NCI-H1417 treated with DMSO at 0.1 percent for 48 hours (cell line): ENCODE measurements at places on chromosomes 5 and 9.

GRCh38 chr5:140181525-140181924 is 6.5 kb downstream of the CYSTM1 start:
- DNase-seq: no peak

DNA sequence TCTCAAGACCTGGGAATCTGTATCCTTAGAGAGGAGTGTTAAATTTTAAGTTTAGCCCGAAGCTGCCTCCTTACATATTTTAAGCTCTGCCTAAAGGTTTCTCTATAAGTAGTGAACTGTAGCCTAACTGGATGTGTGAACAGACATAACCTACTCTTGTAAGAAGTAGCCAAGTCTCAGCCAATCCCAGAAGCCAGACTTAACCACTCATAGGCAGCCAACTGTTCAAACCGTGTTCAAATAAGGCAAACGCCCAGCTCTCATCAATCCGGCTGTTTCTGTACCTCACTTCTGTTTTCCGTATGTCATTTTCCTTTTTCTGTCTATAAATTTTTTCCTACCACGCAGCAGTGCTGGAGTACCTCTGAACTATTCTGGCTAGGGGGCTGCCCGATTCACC is 58.7 kb upstream of the HRH2 start:
- no peak for DNase-seq

DNA sequence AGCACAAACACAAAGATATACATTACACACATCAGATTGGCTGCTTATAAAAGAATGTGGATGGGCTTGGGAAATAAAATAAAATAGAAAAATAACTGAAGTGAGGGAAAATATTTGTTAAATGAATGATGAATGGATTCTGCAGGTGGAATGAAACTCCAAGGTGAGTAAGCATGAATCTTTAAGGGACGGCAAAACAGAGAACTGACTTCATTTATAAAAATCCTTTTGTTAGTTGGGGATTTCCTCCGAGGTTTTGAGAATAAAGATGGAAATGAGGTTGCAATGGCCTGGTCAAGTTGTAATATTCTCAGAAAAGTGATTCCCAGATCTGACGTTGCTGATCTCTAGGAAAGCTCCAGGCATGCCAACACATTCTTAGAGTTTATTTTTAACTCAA is 20.9 kb upstream of the SEMA6A start:
- DNase-seq: no peak

DNA sequence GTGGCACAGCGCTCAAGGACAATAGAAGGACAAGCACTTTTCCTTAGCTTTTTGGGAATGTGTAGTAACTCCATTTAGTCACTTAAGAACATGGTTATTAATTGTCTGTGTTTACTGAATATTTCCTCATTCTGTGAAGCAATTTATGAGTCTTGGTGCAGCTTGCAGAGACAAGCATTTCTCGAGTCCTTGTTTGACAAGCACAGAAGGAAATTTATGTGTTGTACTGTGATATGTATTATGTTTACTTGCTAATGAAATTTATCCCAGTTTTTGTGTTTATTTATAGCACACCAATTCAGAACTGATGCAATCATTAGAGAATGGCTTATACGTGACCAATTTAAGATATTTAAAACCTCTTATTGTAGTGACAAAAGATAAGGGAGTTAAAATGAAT is 168.6 kb downstream of the PRELID2 start:
- DNase-seq: no peak

DNA sequence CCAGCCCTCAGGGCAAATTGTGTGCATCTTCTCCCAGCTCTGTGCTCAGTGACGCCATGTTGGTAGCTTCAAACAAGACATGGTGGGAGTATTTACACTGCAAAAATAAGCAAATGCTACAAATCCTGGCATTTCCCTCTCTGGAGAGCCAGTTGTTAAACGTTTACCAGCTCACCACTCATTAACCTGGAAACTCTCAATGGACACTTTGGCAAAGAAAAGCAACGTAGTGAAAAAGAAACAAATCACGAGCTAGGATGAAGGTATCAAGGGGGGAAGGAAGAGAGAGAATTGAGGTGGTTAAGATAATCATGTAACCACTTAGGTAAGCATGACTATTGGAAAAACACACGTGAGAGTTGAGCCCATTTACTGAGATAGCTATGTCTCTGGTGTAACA is 72.5 kb downstream of the MRPS30 start:
- DNase-seq: no peak

GRCh38 chr9:91516777-91517176 is 93.1 kb upstream of the NFIL3 start:
- DNase-seq: no peak

DNA sequence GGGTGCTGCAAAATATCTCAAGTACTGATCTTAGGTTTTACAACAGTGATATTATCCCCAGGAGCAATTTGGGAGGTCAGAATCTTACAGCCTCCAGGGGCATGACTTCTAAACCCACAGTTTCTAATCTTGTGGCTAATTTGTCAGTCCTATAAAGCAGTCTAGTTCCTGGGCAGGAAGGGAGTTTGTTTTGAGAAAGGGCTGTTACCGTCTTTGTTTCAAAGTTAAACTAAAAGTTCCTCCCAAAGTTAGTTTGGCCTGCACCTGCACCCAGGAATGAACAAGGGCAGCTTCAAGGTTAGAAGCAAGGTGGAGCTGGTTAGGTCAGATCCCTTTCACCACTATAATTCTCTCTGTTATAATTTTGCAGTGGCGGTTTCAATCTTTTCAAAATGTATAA is 81.7 kb downstream of the SFXN1 start:
- no peak for DNase-seq

- DNase-seq: no peak
Observed at GRCh38 chr5:93417490-93417889, 163.5 kb downstream of the NR2F1-AS1 start.

GRCh38 chr9:129143031-129143927 is 32.1 kb downstream of the PTPA start:
- DNase-seq: no peak

DNA sequence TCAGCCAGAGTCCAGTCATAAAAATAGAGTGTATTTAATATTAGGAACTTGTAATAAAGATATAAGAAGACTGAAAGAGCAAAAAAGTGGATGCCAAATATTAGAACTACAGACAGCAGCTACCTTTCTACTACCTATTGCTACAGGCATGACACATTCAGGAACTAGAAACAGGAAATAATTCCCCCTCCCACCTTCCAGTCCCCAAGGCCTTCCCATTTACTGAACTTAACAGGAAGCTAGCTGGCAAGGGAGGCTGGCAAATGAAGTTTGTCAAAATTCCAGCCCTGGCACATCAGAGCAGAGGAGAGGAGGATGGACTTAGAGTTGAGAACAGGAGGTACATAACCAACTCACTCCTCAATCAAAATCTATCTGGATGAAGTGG is 50.2 kb upstream of the RIC1 start:
- DNase-seq: no peak

GRCh38 chr5:62450259-62450658 is 37.7 kb downstream of the IPO11 start:
- no peak for DNase-seq

- DNase-seq: no peak
Observed at GRCh38 chr5:66959653-66960052, 236.9 kb downstream of the CD180 start.
